ENCODE measurements at places on chromosomes 2 and 18.

GRCh38 chr2:159091976-159092375 lies 123.5 kb downstream of the TANC1 start:
- no peak for DNase-seq

- DNase-seq, result no peak
These were observed 498.5 kb upstream of the SETBP1 start for GRCh38 chr18:44181951-44182747.

GRCh38 chr2:224630659-224631550 lies 45.7 kb upstream of the CUL3 start:
- no peak for DNase-seq

- DNase-seq, result no peak
These were observed 2.3 kb downstream of the HSPD1 start for GRCh38 chr2:197497326-197497725.

GRCh38 chr18:5237083-5237722 lies 40.1 kb upstream of the AKAIN1 start:
- DNase-seq, result no peak

DNA sequence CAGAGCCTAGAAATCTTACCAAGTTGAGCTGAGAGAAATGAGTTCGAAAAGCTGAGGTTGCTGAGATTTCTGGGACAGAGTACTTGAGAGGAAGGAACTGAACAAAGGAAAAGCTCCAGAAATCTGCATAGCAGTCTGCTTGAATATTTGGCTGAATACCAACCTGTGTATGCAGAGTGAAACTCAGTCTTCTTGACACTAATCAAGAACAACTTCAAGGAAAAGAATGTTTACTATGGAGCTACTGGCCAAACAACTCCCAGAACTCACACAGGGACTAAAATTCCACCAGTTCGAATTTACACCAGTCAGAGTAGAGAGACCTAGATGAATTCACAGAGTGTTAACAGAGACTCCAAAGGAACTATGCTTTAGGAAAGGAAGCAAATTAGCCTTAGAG lies 66.5 kb downstream of the USP37 start:
- no peak for DNase-seq

DNA sequence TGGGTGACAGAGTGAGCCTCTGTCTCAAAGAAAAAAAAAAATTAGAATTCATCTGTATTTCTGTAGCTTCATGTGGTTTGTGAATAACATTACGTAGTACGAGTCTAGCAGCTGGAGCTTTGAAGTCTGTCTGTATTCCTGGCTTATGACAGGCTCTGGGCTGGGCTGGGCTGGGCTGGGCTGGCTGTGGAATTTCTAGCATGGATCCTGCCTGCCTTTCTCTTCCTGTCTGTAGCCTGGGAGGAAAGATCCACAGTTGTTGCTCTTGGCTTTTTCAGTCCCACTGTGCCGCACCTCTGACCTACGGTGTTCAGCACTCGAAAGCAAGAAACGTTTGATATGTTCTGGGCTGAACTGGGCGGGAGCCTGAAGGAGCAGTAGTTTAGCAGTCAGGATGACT lies 55.4 kb downstream of the BOLA3 start:
- no peak for DNase-seq

DNA sequence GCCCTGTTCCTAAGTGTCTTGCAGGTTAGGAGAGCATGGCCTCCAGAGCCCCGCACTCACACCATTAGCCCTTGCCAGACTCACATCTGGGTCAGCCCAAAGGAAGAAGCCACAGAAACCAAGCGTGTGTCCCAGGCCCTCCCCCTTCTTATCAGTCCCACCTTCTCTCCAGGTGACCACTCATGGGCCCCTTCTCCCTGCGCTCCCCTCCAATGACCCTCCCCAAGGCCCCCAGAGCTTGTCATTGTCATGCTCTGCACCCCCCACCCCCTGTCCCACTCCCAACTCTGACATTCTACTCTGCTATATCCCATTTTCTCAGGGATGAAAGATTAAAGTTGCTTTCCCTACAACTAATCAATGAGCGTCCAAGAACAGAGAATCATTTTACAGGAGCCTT lies 30.1 kb downstream of the CAPN14 start:
- DNase-seq, result no peak

DNA sequence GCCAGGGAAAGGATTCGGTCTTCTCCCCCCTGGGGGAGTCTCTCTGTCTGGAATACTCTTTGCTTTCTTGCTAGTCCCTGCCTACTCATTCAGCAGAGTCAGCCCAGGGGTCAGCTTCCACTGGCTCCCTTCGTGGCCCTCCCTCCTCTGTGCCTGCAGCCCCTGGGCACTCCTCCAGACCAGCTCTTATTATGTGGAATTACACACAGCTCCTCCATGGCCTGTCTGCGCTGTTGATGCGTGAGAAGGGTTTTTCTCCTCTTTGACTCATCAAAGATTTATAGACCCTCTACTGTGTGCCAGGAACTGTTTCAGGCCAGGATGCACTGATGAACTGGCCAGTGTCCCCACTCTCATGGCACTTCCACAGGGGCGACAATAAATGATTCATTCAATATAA lies 44.4 kb downstream of the ST8SIA5 start:
- DNase-seq, result no peak

DNA sequence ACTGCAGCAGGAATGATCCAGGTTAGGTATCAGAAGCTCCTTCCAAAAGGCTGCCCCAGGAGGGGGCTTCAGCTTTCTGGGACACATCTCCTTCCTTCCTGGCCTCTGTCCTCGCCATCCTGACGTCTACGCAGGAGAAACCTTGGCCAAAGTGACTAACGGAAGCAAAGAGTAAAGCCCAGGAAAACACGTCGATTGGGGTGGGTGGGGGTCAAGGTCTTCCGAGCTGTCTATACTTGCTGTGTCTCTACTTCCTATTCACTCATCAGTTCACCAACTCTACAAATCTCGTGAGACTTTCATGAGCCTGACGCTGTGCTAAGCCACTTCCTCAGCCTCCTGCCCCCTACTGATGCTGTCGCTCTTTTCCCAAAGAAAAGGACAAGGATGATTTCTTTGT lies 212.6 kb downstream of the TNS1 start:
- no peak for DNase-seq

GRCh38 chr2:74632209-74632938 lies 15.8 kb downstream of the M1AP start:
- no peak for DNase-seq

DNA sequence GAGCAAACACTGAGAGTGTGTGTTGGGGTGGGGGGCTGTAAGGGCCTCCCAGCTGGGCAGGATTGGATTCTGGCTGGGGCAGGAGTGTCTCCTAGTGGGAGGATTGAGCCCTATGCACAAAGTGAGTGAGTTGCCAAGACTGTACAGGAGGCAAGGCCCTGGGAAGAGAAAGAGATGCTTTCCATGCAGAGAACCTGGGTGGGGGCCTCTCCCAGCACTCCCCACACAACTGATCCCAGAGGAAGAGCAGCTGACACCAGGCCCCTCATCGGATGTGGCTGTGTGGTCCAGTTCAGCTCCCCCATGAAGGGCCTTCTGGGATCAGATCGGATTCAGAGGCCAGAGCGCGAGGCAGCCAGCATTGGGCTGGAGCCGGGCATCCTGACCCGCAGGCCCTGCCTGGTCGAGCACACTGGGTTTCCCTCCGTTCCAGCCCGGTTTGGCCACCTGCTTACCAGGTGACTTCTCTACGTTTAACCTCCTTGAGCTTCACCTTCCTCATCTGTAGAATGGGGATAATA lies 49.4 kb upstream of the FAHD2A start:
- no peak for DNase-seq

DNA sequence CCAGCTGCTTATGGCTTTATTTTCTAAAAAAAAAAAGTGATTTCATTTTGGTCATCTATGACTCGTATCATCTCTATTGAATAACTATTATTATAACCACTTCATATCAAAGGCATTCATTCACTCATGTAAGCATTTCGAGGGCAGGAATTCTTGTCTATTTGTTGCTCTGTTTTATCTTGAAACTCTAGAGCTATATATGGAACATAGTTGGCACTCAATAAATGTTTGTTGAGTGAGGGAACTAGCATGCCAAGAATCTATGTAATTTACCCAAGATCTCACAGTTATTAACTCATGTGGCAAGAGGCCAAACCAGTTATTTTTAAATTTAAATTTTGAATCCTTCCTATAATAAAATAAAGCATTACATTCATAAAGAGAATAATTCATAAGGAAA lies 470.1 kb downstream of the TMX3 start:
- no peak for DNase-seq

- no peak for DNase-seq
These were observed 1043.9 kb downstream of the TMEM182 start for GRCh38 chr2:103805746-103806145.

GRCh38 chr2:234847364-234847635 lies 104.5 kb upstream of the SH3BP4 start:
- no peak for DNase-seq

DNA sequence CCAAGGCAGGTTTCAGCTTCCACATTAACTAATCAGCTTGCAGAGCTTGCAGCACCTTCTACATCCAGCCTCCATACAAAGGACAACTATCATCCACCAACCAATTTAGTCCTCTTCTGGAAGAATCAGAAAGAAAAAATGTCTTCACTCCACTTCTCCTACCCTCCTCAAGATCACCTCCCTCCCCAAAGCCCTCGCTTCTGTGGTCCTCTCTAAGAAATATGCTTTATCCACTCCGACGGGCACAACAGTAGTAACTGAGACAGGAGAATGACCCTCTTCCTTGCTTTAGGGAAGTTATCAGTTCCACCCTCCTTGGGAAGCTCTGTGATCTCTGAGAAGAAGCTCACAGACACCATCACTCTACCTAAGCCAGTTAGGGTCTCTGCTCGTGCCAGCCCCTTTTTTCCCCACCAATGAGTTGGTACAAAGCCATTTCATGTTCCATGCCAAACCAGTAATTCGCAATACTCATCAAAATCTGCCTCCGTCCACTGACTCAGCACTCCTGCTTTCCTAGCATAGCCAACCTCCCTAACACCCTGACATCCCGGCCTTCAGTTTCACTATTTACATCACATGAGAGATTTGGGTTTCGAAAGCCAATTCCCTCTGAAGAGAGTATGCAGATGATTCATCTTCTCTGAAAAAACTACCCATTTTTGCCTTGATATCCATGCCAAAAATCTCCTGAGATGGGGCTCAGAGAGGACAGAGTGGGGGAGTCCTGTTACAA lies 114.1 kb upstream of the PKDCC start:
- DNase-seq, result no peak

DNA sequence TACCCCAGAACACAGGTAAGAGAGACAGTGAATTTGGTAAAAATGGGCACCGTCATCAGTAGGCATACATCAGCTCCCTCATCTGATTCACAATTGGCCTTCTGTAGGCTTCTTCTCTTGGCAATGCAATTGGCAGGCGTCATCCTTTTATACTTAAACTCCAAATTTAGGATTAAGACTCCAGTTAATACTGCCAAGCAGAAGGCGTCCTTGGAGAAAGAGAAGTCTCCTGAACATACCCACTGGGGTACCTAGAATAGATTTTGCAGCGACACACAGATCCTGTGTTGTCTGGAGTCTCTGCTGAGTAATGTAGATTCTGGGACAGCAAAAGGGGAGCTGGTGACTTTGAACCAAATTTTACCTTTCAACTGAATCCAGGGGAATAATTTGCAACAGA lies 592 bp upstream of the METAP1D start:
- no peak for DNase-seq

DNA sequence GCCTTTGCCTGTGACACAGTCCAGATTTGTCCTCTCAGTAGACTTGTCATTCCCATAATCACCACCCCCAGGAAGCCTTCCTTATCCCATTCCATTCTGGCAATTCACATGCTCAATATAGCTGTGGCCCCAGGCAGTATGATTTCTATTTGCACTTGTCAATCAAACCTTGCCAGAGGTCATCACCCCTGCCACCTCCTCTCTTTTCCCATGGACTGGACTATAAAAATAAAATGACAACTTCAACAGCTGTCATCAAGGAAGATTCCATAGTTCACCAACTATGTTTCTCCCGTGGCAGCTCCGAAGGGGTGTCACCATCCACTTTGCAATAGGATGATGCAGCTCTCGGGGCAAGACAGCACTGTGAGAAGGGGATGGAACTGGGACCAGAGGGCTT lies 255.7 kb downstream of the CELF4 start:
- DNase-seq, result no peak

DNA sequence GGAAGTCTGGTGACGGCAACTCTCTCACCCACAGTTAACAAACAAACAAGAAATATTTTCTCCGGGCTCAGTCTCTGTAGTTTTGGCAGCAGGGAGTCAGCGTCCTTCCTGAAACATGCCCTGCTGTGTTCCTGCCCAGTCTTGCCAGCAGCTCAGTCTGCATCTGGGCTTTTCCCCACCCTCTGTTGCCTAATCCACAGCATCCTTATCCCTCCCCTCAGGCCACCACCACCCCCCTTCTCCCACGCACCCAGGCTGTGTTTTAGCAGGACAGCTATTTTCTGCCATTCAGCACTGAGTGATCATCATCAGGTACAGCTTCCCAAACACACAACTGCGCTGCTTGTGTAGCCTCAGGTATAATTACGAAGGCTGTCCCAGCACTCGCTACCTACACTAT lies 168.2 kb downstream of the DPP10 start:
- no peak for DNase-seq

GRCh38 chr2:16413947-16414346 lies 251.7 kb downstream of the CYRIA start:
- DNase-seq, result no peak

DNA sequence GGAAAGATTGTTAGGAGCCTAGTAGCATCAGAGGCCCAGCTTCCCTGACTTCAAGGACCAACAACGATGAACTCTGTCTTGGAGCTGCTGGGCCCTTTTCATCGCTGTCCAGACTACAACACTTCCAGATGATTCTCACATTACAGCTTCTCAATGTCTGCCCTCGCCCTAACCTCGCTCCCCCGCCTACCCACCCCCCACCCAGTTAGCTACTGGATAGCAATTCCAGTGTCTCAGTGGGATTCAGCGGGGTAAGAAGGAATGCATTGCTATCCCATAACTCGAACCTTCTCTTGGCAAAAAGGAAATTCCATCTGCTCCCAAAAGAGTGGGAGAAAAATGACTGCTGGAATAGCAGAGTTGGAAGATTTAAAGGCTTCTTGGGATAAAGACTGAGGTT lies 65.0 kb downstream of the RPL37A start:
- no peak for DNase-seq

DNA sequence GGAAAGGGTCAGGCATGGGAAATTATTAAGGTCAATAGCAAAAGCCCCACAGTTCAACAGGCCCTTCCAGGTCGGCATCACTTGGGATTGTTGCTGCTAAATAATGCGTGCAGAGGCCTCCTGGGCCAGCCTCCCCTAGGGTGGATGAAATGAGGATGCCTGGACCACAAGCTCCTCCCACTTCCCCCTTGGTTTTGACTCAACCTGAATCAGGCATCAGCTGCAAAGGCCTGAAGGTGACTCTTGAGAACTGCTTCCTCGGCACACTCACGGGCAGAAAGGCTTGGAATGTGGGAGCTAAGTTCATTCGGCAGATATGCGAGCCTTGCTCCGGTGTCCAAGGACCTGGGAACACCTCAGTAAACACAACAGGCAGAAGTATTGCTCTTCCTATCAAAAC lies 69.3 kb downstream of the MBP start:
- peak; percentile 61 for DNase-seq

DNA sequence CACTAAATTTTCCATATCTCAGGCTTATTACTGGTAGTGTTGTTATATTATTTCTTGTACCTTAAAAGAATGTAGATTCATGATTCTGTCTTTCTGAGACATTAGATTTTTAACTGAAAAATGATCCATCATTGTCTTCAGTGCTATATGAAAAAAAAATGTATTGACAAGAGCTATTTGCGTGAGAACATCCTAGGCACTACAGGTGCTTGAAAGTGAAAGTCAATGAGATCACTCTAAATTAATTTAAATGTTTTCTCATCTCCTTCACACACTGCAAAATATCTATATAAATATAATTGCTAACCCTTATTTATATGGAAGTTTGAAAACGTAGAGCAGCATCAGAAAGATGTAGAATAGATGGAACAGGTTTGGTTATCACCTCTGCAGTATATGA lies 684.6 kb downstream of the TRIB2 start:
- DNase-seq, result no peak
